GM23338 (cell line): ENCODE measurements at places on chromosomes 1 and 21. TPM values are rescaled to one million over a fixed set of nuclear protein-coding genes. Genes with fewer than 3 reads are reported as not detected.

Gene S100A14
- 0.28 TPM in 1 of 2 replicates, not detected in the other for total RNA-seq

Gene GPR61
- 0.58 TPM in 1 of 2 replicates, not detected in the other for total RNA-seq

Gene H3-3A
- total RNA-seq = 913 and 938 TPM in 2 replicates

Gene DNTTIP2
- 48.1 and 55.5 TPM in 2 replicates for total RNA-seq

Gene WNT9A
- total RNA-seq = 1.8 and 2.0 TPM in 2 replicates

DNA sequence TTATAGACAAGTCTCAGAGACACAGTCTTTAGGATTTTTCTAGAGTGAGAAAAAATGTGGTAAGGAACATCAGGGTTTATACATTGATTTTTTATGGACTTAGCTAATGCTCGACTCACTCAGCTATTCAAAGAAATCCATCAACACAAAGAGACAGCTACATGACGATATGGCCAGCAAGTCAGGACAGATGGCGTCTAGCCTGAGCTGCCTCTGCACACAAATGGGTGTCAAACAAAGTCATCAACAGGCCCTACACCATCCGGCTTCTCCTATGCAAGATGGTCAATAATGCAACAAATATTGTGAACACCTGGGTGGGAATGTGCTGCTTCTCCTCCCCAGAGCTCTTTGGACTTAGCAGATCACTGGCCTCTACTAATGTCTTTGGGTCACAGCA is 13.3 kb upstream of the ERICH3 start:
- no peak for DNase-seq

DNA sequence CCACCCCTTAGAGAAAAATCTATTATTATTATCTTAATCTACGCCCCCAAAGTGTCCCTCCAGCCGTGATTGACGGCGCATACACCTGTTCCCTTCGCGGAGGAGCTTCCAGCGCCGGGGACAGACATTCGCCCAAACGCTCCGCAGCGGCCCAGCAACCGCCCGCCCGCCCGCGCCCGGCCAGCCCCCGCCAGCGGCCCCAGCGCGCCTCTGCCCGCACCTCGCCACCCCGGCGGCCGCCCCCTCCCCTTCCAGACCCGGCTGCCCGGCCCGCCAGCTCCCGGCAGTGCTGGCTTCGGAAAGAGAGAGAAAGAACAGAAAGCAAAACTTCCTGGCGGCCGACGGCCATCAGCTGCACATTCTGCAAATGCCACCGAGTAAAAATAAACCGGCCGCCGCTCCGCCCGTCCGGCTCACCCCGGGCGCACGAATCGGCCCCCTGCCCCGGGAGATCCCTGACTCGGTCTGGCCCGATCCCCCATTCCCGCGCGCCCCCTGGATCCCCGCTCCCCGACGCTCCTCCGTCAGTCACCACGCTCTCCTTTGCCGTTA is 1.6 kb downstream of the CASZ1 start:
- DNase-seq = peak; percentile 59

DNA sequence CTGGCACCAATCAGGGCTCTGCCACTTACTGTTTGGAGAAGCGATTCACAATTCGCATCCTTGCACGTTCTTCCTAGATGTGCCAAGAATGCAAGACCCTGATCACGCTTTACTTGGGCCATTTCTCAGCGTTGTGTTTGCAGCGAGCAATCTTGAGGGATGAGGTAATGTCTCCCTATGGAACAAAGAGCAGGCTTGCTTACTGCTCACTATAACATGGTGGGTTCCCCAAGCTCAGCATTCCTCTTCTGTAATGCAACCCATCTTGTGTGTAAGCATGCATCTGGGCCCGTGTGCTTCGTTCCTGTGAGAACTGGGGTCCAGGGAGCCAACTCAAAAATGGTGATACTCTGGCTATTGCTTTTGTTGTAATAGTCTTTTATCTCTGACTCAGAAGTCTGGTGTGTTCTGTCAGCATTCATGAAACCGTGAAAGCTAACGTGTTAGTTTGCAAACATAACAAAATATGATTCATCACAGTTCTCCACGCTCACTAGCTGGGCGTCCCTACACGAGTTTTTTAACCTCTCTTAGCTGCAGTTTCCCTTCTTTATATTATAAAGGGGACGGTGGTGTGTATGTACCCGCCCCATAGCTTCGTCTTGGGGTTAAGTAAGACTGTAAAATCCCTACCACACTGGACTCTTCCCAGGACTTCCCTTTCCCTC is 33.3 kb downstream of the DNTTIP2 start:
- peak; percentile 78 for DNase-seq

DNA sequence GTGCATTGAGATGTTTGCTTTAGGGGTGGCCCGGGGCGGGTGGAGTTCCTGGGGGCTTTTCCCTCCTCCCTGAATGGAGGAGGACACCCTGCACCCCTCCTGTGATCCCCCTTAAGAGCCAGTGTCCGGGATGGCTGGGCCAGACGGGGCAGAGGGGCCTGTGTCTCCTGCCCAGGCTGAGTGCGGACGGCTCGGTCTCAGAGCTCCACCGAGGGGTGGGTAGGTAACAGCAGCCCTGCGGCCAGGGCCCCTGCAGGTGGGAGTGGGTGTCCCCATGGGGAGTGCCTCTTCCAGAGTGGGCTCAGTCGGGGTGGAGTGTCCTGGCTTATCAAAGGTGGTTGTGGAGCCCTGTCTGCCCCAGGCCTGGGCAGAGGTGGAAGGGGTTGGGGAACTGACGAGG is 23.1 kb downstream of the TP73 start:
- no peak for DNase-seq

DNA sequence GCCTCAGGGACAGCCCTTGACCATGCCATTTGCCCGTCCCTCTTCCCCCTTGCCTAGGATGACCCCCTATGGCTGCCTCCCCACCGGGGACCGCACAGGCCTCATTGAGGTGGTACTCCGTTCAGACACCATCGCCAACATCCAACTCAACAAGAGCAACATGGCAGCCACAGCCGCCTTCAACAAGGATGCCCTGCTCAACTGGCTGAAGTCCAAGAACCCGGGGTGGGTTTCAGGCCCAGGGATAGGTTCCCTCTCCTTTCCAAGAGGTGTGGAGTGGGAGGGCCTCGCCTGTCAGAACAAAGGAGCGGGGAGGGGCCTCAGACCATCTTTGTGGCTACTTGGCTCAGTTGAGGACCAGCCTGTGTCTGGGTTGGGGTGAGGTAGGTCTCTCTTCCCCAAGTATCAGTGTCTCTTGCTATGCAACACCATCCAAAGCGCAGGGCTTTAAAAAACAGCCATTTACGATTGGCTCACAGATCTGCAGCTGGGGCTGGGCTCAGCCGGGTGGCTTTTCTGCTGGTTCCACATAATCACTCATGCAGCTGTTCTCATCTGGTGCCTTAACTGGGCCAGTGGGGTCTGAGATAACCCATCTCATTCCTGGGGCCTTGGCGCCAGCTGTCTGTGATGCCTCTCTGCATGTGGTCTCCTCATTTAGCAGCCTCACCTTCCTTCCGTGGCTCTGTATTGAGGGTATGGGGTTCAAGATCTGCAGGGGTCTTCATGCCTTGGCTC is 71.7 kb downstream of the PIK3CD start:
- no peak for DNase-seq

- DNase-seq = no peak
Measured at GRCh38 chr1:230087028-230087716, 20.1 kb downstream of the GALNT2 start.

DNA sequence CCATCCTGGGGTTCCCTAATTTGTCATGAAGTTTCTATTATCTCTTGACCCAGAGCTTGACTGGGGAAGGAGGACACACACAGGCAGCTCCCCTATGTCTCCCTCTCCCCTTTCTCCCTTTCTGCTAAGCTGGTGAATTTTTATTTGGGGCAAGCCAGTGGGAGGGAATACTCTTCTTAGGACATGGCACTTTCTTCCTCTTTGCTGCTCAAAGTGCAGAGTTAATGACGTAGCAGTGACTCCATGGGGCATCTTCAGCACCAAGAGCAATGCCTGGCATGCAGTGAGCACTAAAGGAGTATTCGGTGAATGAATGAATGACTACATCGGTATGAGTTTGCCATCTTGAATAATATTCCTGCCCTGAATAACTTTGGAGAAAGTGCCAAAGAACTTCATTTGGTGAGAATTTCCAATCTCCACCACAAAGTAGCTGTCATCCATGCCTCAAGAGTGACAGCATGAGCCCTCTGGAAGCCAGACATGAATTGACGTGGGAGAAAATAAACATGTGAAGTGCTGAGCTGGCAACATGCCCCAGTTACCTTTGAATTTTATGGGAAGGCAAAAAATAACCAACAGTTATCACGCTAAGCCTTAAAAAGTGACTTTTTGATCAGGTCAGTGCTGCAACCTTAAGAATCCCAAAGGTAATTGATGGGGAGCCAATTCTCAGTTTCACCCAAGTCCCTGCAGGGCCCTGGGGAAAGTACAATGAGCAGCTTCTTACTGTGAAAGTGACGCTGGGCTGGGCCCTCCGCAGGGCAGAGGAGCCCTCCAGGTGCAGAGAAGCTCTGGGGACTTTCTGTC is 22.1 kb upstream of the ATF3 start:
- DNase-seq = no peak

GRCh38 chr21:42214921-42215320 is 4.0 kb upstream of the ABCG1 start:
- DNase-seq = no peak

DNA sequence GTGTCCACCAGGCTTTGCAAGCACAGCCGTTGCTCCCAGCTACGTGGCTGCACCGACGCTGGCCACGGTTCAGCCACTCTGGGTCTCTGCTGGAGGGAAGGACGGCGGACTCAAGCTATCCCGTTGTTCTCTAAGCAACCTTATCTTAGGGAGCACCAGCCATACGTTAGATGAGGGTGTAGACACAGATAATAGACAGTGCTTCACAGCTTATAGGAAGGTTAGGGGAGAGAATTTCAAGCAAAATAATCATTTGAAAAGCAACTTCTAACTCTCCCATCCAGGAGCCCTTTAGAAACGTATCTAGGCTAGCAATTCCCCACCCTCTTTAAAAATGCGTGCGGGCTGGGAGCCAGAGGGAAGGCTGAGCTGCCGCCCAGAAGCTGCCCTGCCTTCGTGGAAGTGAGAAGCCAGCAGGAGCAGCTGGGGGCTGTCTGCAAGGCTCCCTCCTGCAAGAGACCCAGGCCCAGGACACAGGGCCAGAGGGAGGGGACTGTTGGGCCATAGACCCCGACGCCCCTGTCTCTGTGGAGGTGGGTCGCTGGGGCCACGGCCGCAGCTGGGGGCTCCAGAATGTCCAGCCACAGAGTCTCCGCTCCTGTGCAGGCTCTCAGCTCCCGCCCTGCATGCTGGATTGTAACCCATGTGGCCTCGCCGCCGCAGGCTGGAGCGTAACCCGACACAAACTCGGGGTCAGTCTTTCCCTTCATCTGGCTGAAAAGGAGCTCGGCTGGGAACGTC is 31.2 kb upstream of the COL6A2 start:
- DNase-seq = no peak

- no peak for DNase-seq
Measured at GRCh38 chr1:240312872-240313271, 221.2 kb downstream of the FMN2 start.

GRCh38 chr1:22297999-22298398 is 153.7 kb upstream of the ZBTB40 start:
- DNase-seq = no peak
